ENCODE measurements at places on chromosomes 13 and 19.

DNA sequence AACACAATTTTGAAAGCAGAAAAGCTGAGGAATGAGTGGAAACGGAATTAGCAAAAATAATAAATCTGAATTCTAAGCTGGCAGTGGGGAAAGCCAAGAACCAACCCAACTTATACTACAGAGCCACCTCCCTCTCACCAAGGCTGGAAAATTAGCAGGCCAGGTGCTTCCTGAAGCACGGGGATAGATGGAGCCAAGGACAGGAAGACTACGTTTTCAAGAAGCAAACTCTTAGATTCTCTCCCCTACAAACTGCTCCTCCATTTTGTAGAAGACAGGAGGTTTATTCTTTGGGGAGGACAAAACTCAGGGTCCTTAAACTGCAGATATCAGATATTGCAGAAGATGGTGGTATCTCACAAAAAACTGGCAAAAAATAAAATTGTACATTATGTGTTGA is 8.8 kb downstream of the CCDC70 start:
- no peak for DNase-seq

DNA sequence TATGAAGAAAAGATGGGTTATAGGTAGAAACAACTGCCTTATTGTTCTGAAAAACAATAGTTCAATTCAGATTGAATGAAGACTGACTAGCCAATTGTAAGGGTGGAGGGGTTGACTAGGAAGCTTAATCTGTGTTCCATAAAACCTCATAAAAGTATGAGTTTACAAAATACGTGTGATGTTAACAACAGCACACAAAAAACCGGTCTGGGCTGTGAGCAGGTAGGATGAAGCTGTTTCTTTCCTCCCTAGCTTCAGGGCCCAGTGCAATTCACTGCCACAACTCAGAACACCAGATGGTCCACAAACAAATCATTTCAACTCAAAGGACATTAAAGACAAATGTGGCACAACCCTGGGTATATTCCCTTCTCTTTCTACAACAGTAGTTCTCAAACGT is 3.2 kb downstream of the OXGR1 start:
- DNase-seq: no peak

GRCh38 chr13:97660594-97661260 is 226.8 kb downstream of the RAP2A start:
- no peak for DNase-seq

- DNase-seq: no peak
Observed at GRCh38 chr13:19967621-19968020, 9.1 kb downstream of the ZMYM2 start.

DNA sequence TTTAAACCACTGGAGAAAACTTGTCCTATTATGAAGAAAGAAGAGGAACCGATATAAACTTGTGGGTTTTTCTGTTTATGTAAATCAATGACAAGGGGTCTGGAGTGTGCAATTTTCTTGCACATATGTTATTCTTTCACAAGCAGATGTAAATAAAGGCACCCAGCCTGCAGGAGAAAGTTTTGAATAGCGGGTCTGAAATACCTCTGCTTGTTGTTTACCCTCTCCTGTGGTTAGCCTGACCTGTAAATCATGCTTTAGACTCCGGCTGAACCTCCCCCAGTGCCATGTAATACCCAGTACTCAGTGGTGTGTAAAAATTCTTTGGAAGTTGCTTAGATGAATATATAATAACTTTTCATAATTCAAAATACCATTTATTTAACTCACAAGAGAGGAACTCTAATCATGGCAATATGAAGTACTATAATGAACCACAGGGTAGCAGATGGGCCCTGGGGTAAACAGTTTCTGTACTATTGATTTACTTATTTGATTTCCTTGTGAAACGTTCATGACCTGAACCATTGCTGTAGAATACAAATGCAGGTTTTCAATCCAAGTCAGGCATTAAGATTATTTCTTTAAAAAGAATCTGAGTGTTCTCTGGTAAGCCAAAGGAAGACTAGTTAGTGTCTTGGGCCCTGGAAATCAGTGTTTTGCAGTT is 245.1 kb downstream of the LMO7 start:
- no peak for DNase-seq

DNA sequence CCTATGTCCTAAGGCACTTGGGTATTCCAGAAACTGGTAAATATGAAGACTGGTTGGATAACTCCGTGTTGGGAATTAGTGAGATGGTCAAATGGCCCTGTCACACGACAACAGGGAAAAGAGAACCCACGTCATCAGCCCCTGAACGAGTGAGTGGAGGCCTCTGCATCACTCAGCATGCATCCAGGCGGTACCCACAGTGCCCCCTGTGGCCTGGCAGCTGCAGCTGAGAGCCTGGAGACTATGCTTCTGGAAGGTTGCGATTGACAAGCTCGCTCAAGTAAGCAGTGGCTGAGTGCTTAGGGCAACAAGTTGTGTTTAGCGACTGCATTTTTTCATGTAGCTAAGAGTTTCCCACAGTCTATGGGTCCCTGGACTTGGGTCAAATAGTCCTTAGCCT is 55.9 kb downstream of the COL4A2 start:
- no peak for DNase-seq

DNA sequence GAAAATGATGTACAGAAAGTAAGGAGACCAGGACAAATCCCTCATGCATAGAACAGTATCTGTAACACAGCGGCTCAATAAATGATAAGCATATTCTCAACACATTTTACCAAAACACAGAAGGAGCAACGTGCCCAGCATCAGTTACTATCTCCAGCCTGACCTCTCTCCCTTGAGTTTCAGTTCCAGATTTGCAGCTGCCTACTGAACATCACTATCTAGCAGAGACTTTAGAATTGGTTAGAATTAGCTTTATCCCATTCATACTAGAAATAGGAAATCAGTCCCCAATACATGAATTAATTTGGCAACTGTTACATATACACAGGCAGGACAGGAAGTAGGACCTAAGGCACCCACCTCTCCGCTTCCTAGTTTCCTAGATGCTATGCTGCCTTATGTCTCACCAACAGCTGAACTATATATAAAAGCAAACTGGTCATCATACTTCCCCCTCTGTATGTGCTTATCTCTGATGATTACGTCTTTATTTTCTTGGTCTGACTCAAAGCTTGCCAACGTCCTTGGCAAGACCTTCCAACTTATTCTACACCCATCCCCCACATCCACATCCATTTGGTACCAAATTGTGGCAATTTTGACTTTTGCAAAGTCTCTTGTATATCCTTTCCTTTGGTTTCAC is 61.1 kb downstream of the SACS start:
- DNase-seq: no peak

GRCh38 chr19:33287927-33288326 is 14.4 kb downstream of the CEBPA start:
- no peak for DNase-seq

- DNase-seq: no peak
Observed at GRCh38 chr13:46630431-46631178, 77.6 kb downstream of the LRCH1 start.

DNA sequence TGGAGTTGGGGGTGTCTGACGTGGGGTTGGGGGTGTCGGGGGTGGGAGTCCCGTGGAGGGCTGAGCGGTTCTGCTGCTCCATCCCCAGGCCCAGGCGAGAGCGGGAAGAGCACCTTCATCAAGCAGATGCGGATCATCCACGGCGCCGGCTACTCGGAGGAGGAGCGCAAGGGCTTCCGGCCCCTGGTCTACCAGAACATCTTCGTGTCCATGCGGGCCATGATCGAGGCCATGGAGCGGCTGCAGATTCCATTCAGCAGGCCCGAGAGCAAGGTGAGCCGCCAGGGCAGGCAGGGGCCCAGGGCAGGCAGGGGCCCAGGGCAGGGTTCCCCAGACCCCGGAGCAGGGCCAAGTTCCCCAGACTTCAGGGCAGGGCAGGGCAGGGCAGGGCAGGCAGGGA is 12.7 kb downstream of the GNA15 start:
- DNase-seq: no peak

DNA sequence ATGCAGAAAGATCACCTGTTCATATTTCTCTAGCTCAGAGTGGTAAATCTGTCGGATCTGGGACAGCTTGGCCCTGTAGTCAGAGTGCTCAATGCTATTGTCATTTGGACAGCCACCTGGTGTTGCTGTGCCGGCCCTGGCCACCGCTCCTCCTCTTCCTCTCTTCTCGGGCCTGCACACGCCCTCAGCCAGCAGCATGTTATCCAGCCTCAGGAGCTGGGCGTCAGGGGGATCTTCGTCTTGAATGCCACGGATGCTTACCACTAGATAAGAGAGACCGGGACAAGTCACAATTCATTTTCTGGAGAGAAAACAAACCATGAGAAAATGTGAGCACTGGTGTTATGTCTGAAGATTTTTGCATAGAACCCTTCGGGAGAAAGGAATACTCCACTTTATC is 32.5 kb downstream of the CILP2 start:
- DNase-seq: no peak

GRCh38 chr13:76882431-76882830 is 3.8 kb downstream of the KCTD12 start:
- no peak for DNase-seq

GRCh38 chr13:20521364-20522115 is 4.1 kb downstream of the CRYL1 start:
- DNase-seq: no peak

DNA sequence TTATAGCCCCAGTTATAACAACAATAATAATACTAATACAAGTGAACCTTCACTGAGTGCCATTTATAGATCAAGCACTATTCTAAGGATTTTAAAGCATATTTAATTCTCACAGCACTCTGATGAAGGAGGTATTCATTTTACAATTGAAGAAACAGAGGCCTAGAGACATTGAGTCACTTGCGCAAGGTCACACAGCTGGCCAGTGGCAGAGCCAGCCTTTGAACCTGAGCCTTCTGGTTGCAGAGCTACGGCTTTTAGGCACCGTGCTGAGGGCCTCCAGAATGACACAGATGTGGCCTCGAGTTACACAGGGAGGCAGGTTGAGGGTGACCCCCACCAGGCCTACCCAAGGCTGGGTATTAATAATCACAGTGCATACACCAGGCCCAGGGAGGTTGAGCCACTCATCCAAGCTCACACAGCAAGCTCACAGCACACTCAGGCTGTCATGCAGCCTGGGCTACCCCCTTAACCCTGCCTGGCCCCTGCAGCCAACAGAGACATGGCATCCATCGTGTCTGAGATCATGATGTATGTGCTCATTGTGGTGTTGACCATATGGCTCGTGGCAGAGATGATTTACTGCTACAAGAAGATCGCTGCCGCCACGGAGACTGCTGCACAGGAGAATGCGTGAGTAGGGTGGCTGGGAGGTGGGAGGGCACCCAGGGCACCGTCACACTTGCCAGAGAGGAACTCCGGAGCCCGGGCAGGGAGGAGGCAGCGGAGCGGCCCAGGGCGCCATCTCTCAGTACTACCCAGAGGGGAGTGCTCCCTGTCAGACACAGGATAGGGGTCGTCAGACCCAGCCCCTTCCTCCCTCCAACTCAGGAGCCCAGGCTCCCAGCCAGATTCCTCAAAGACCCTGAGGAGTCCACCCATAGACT is 2.7 kb upstream of the HPN start:
- DNase-seq: no peak

DNA sequence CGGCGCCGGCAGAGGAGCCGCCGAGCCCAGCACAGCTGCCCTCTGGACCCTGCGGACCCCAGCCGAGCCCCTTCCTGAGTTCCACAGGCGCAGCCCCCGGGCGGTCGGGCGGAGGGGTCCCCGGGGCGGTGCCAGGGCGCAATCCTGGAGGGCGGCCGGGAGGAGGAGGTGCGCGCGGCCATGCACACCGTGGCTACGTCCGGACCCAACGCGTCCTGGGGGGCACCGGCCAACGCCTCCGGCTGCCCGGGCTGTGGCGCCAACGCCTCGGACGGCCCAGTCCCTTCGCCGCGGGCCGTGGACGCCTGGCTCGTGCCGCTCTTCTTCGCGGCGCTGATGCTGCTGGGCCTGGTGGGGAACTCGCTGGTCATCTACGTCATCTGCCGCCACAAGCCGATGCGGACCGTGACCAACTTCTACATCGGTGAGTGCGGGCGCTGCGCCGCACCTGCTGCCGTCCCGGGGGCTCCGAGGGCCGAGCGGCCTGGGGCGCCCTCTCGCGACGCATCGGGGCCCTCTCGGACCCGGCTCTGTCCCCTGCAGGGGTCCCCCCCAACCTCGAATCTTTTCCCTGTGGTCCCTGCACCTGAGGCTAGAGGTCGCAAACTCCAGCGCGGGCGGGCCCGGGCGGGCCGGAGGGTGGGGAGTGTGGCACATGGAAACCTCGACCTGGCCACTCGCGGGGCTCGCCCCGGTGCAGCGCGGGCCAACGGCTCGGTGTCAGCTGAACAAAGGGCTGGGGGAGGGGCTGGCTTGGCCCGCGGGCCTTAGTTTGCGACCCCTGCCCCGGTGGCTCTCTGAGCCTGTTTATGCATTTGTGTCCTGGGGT is at the start of gene KISS1R:
KISS1R (plus strand) TSS at position 11 of the 829 bp plus-strand sequence; CDS start at position 181, 170 bp downstream.
- DNase-seq: peak; percentile 79

- DNase-seq: no peak
Observed at GRCh38 chr19:53905787-53906186, 3.3 kb upstream of the CACNG7 start.

- no peak for DNase-seq
Observed at GRCh38 chr19:6576869-6577475, 14.0 kb downstream of the CD70 start.

- DNase-seq: no peak
Observed at GRCh38 chr19:10422846-10423245, 2.5 kb downstream of the PDE4A start.
